Activated CD8-positive, alpha-beta T cell treated with anti-CD3 and anti-CD28 coated beads, Interleukin-2, amount 10 ng/mL, durations not matched to agents 7 days and 5 days (primary cell): ENCODE measurements at places on chromosomes 7 and 10. TPM values are rescaled to one million over a fixed set of nuclear protein-coding genes. Genes with fewer than 3 reads are reported as not detected.

Gene AS3MT
- total RNA-seq = 0.52 TPM

Gene GATA3
- total RNA-seq = 42.5 TPM

Gene GTPBP10
- 23.1 TPM for total RNA-seq

Gene VSTM2A
- total RNA-seq = not detected
